ENCODE measurements at places on chromosomes 6 and 20.

GRCh38 chr6:54801669-54802068, 44.9 kb upstream of the FAM83B start:
- no peak for DNase-seq

GRCh38 chr6:126048635-126049034, 62.3 kb downstream of the TRMT11 start:
- DNase-seq = no peak

GRCh38 chr20:2694519-2694918, 1.9 kb downstream of the EBF4 start:
- DNase-seq = no peak

DNA sequence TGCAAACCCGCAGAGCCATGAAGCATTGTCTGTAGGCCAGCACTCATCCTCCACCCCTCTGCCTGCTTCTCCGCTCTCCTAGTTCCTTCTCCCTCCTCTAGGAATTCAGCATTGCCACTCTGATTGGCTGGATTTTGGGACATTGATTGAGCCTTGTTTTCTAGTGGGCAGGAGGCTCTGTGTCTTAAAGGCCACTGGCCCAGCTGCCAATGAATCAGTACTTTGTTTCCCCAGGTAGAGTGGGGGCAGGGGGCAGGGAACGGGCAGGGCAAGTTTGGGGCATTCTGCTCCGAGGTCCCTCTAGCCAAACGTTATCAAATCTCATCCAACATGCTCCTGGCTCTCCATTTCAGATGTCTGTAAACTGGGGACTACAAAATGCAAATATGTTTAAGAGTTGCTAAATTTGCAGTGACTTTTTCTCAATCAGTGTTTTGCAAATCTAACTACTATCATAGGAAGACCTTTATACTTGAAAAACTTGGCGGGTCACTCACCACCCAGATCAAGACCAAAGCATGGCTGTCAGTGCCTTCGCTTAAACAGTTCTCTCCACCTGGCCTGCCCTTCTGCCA, 10.4 kb upstream of the BPI start:
- DNase-seq = no peak

- no peak for DNase-seq
Measured at GRCh38 chr6:35174501-35174900, 33.4 kb upstream of the TCP11 start.

- DNase-seq = peak; percentile 49
Measured at GRCh38 chr20:49508435-49509199, 26.1 kb upstream of the KCNB1 start.

GRCh38 chr20:32582659-32583580, 2.2 kb downstream of the NOL4L start:
- DNase-seq = no peak

DNA sequence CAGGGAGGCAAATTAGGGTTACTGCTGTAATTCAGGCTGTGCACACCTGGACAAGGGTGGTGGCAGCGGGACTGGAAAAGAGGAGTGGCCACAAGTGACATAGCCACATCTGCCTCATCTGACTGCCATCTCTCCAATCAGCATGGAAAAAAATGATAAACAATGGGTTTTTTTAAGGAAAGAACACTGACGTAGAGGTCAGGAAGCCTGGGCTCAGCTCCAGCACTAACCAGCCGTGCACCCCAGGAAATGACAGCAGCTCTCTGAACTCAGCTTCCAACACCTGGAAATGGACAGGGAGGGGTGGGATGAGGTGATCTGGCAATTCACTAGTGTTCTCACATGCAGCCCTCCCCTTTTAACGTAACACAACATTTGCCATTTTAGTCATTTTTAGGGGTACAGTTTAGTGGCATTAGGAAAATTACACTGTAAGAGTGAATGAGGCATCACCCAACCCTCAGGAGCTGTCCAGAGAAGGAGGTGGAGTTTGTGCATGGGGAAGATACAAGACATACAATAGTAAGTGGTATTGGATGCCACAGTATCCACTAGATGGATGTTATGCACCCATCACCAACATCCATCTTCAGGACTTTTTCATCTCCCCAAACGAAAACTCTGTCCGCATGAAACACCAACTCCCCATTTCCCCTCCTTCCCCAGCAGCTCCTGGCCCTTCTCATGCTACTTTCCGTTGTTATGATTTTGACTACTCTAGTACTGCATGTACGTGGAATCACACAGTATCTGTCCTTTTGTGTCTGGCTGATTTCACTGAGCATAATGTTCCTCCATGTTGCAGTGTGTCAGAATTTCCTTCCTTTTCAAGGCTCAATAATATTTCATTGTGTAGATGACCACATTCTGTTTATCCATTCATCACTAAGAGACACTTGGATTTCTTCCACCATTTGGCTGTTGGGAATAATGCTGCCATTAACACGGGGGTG, 215.5 kb upstream of the ECI2 start:
- DNase-seq = no peak

GRCh38 chr20:41960166-41960565, 342.0 kb upstream of the CHD6 start:
- no peak for DNase-seq

- DNase-seq = peak; percentile 86
Measured at GRCh38 chr20:31602779-31603441, 2.2 kb upstream of the ID1 start.

DNA sequence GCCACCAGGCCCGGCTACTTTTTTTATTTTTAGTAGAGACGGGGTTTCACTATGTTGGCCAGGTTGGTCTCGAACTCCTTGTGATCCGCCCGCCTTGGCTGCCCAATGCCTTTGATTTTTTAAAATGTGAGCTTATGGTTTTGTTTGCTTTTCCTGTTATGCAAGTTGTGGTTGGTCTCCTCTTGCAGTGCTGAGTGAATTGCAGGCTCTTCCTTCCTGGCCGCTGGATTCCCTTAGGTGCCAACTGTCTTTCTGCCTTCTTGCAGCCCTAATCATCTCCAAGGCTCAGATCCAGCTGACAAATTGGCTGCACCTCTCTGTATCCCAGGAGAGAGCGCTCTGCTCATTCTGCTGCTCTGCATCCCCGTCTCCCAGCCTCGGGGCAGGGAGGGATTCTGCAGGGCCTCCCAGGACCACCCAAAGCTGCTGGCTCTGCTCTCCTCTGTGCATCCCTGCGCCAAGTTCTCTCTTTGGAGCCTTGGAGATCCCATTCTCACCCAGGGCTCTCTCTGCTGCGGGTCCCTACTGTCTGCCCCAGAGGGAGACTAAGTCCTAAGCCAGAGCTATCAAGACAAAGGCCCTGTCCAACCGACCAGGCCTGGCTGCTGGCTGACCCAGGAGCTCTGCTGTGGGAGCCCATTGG, 14.1 kb upstream of the EMILIN3 start:
- DNase-seq = no peak
